Thymus (tissue), 14 donors: ENCODE measurements at places on chromosomes 1 and 21. TPM values are rescaled to one million over a fixed set of nuclear protein-coding genes. Genes with fewer than 3 reads are reported as not detected.

GRCh38 chr1:23911921-23912320, 1.2 kb downstream of the CNR2 start:
- no peak for DNase-seq

DNA sequence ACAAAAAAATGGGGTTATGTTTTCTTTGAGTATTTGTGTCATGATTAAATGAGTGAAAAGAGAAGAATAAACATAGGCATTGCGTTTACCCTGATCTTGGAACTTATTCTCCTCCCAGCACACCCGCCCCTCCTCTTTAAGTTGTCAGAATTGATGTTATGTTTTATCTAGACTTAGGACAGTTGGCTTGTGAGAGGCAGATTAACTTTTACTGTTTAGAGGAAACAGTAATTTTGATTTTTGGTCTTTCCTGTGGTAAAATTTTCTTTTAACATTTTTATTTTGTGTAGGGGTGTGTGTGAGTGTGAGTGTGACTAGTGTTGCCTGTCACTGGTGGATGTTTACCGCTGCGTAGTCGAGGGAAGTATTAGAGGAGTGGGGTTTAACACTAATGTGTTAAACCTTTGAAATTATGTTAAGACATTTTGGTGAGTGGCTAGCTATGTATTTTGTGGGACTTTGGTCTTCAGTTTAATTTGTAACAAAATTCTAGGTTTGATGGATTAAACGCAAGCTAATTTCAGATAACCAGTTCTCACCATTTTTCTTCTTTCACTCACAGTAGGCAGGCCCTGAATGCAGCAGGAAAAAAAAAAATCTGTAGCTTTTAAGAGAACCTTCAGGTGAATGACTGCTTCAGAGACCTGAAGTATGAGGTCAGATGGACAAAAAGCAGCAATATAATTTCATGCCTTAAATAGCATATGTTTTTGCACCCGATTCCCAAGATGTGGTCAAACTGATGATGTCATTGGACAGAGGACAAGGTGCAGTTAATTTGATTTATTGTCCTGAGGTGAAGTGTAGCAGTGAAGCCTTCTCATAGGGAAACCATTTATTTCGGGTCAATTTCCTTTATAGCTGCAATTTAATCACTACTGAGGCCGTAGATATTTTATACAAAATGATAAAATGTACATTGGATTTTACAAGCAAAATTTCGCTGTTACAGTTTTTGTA, 2.7 kb downstream of the POU2F1 start:
- DNase-seq, result no peak

DNA sequence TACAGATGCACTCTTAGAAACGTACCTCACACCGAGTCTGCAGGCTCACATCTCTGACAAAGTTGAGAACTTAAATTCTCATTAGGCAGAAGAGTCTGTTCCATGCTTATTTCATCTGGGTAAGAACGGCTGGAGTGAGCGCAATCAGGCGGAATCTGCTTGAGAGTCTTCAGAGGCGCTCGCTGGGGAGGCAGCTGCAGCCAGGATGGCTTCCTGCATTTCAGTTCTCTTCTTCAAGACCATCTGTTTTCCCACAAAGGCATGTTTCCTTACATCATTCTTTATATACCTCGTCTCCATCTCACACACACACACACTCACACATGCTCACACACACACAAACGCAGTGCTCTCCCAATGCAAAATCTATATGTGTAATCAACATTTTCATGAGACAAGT, 497.1 kb downstream of the AJAP1 start:
- no peak for DNase-seq

DNA sequence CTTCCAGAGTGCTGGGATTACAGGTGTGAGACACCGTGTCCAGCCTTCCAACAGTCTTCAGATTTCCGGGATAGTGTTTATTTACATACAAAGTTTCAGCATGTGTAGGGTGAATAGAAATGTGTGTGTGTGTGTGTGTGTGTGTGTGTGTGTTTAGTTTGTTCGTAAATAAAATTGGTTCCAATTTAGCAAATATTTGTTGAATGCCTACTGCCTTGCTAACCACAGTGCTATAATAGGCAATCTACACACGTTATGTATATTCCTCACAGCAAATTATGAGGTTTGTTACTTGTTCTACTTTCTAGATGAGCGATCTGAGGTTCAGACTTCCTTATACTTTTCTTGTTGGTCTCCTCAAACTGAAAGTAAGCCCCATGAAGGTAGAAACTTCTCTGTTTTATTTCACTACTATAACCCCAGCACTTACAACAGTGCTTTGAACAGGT, 32.8 kb upstream of the EPS15 start:
- DNase-seq, result no peak

- no peak for DNase-seq
These were observed at the start of gene PADI4 for GRCh38 chr1:17307946-17308345. Gene PADI4 (plus strand): TSS chr1:17308197. CDS start chr1:17308223, 26 bp downstream.

ELAVL4 gene
- 2.1 TPM for total RNA-seq

DNA sequence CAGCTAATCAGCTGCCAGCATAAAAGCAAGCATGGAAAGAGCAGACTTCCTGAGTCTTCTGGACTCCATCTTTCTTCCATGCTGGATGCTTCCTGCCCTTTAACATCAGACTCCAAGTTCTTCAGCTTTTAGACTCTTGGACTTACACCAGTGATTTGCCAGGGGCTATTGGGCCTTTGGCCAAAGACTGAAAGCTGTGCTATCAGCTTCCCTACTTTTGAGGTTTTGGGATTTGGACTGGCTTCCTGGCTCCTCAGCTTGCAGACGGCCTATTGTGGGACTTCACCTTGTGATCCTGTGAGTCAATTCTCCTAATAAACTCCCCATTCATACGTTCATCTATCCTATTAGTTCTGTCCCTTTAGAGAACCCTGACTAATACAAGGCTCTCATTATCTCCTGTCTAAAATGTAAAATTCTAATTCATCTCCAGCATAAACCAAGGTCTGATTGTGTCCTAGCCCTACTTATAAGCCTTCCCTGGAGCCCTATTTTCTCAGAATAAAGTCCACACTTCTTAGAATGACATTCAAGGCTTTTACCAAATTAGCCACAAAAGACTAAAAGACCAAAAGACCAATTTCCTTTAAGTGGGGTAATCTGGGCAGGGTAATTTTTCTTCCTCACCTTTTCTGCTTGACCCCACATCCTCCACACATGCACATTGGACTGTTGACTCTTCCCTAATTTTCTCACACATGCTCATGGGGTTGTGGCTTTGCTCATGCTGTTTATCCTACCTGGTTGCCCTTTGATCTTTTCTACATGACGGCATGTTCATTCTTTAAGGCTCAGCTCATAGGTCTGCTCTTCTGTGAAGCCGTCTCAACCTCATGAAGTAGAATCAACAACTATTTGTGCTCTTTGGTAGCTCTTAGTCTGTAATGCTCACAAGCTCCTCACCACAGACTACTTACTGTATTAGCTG, 18.1 kb upstream of the ENAH start:
- no peak for DNase-seq

MATN1 gene
- 0.14 TPM for total RNA-seq

VSIG8 gene
- 0.24 TPM for total RNA-seq

GRCh38 chr21:41852151-41852928, 26.8 kb downstream of the PRDM15 start:
- DNase-seq, result no peak

- DNase-seq, result no peak
These were observed 9.3 kb downstream of the ETS2 start for GRCh38 chr21:38815060-38815405.

PKP1 gene
- total RNA-seq, result 14.1 TPM

GRCh38 chr1:192732787-192733186, 76.1 kb upstream of the RGS2 start:
- DNase-seq, result no peak

DNA sequence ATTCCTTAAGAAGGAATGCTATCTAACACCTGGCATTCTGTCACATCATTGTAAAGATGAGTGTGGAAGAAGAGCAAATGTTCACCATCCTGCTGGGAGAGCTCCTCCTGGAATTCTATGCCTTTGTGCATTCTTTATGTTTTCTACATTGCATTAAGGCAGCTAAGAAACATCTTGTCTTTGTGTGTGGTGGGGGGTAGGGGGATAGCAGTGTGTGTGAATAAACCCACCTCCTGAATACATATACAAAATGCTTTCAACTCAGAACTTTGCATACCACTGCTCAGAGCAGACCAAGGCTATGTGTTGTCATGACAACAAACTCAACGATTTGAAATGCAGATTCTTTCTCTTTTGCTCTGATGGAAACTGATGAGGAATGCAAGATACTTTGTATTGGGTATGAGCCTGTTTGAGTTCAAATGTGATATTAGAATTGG, 193.6 kb upstream of the KAZN start:
- DNase-seq, result no peak

GRCh38 chr1:115222616-115223402, 115.2 kb downstream of the NGF start:
- DNase-seq, result no peak

- no peak for DNase-seq
These were observed 55.9 kb upstream of the SEC16B start for GRCh38 chr1:178025613-178026356.

NR1I3 gene
- not detected for total RNA-seq

CFAP107 gene
- total RNA-seq, result not detected

GLUL gene
- 222 TPM for total RNA-seq
